Osteocyte (in vitro differentiated cells): ENCODE measurements at places on chromosomes 2 and 18.

DNA sequence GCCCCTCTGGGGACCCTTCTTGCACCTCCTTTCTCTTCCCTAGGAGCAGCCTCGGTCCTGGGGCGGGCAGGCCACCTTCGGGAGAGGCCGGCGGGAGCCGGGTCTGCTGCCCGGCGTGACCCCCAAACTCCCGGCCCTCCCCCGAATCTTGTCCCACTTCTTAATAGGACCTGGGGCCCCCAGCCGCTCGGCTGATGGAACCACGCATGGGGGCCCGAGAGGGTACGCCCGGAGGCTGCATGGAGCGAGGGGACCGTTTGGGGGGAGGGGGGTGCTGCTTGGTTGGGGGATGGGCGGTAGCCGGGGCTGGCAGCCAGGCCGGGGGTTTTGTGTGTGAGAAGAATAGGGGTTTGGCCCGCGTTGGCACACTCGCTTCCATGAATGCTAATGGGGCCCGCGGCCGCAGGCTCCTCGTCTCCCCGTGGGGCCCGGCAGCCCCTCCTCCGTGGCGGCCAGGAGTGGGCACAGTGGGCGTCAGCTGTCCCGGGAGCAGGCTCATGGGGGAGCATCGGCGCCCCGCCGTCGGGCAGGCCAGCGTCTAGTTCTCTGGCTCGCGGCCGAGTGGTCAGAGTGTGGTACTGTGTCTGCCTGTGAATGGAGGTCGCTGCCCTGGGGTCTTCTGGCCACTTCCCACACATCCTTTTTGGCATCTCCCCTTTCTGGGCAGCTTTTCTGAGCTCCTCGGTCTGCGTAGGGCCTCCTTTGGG is 1.0 kb downstream of the GAREM2 start:
- no peaks in the 10 kb centered on the region for H3K36me3 ChIP-seq
- peaks cover 10% of the 10 kb centered on the region for H3K4me1 ChIP-seq
- H3K27ac ChIP-seq, result no peak overlapping the region
- no peak for DNase-seq
- peak overlapping the region; percentile 60 for H3K4me3 ChIP-seq

- no peaks in the 10 kb centered on the region for H3K4me1 ChIP-seq
- no peak overlapping the region for H3K27ac ChIP-seq
- no peaks in the 10 kb centered on the region for H3K27me3 ChIP-seq
- no peaks in the 10 kb centered on the region for H3K36me3 ChIP-seq
- DNase-seq, result no peak
Measured at GRCh38 chr2:34161549-34161948, 562.5 kb upstream of the FAM98A start.

GRCh38 chr2:230972046-230972445 is 23.9 kb upstream of the SPATA3 start:
- DNase-seq, result no peak
- H3K27ac ChIP-seq, result no peak overlapping the region
- peaks cover 8% of the 10 kb centered on the region for H3K27me3 ChIP-seq

- no peak for DNase-seq
- no peak overlapping the region for H3K27ac ChIP-seq
- no peaks in the 10 kb centered on the region for H3K4me1 ChIP-seq
- H3K36me3 ChIP-seq, result no peaks in the 10 kb centered on the region
- no peak overlapping the region for H3K4me3 ChIP-seq
- H3K27me3 ChIP-seq, result peaks cover 3% of the 10 kb centered on the region
Measured at GRCh38 chr2:95300450-95300849, 3.3 kb downstream of the KCNIP3 start.

DNA sequence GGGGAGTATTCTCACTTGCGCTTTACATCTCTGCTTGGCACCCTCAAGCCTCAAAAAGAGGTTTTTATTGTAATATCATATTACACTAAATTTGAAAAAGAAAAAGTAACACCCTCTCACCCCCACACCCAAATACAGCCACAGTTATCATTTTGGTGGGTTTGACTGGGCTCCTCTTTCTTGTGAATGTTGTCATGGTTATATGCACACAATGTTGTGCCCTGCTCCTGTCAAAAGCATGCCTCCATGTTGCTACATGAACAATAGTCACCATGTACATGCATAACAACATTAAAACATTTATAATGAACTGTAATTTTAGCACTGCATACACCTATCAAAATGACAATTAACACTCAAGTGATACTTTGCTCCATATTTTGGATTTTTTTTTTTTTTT is 100.2 kb downstream of the BCL2L11 start:
- no peak for DNase-seq
- peaks cover 16% of the 10 kb centered on the region for H3K4me1 ChIP-seq
- H3K4me3 ChIP-seq, result no peak overlapping the region
- H3K27me3 ChIP-seq, result no peaks in the 10 kb centered on the region
- no peak overlapping the region for H3K27ac ChIP-seq

DNA sequence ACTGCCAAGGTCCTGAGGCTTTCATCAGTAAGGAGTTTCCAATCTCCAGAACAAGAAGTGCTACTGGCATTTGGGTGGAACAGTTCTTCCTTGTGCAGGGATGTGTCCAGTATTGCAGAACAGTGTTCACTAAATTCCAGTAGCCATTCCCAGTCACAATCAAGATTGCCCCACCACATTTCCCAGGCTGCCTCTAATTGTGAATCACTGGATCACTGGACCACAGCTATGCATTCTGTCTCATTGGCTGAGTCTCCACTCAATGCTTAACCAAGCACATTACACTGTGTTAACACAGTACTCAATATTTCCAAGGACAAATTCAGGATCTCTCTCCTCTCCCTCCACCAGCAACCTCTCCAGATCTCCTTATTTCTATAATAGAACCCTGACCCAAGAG is 160.2 kb upstream of the CCDC150 start:
- peak overlapping the region; percentile 72 for H3K27ac ChIP-seq
- no peak overlapping the region for H3K4me3 ChIP-seq
- H3K27me3 ChIP-seq, result no peaks in the 10 kb centered on the region
- no peak for DNase-seq
- H3K4me1 ChIP-seq, result peaks cover 61% of the 10 kb centered on the region

DNA sequence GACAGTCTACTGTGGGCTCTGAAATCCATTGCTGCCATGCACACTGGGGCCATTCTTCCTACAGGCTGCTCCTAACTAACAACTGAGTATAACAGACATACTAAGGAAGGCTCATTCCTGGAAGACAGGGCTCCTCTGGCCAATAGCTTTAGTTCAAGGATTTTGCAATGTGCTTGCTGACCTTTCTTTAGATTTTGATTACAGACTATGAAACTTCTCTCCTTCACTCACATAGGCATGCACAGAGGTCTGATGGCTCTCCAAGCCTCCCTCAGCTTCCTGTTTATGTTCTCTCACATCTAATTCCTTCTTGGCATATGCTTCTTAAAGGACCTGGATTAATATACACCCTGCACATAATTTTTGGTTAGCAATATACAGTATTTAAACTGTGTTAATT is 34.4 kb upstream of the ROCK1 start:
- DNase-seq, result no peak
- H3K27ac ChIP-seq, result no peak overlapping the region
- H3K4me1 ChIP-seq, result peaks cover 2% of the 10 kb centered on the region
- H3K27me3 ChIP-seq, result peaks cover 8% of the 10 kb centered on the region

DNA sequence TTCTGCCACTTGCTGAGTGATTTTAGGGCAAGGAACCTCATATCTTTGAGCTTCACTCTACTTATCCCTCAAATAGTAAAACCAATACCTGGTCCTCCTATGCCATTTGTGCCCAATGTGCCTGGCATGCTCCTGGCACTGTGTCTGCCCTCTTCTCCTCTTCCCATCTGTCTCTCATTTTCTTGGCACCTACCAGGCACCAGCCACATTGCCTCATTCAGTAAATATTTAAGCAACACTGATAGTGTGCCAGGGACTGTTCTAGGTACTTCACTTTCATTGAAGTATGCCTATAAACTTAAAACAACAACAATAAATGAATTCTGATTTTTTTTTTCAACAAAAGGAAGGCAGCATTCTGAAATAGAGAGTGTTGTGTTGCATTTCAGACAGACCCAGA is 15.1 kb upstream of the BOD1L2 start:
- H3K4me3 ChIP-seq, result no peak overlapping the region
- DNase-seq, result no peak
- no peaks in the 10 kb centered on the region for H3K36me3 ChIP-seq
- H3K4me1 ChIP-seq, result no peaks in the 10 kb centered on the region

GRCh38 chr2:176501617-176502016 is 232.4 kb downstream of the MTX2 start:
- peaks cover 9% of the 10 kb centered on the region for H3K27me3 ChIP-seq
- no peak overlapping the region for H3K27ac ChIP-seq
- no peaks in the 10 kb centered on the region for H3K4me1 ChIP-seq

DNA sequence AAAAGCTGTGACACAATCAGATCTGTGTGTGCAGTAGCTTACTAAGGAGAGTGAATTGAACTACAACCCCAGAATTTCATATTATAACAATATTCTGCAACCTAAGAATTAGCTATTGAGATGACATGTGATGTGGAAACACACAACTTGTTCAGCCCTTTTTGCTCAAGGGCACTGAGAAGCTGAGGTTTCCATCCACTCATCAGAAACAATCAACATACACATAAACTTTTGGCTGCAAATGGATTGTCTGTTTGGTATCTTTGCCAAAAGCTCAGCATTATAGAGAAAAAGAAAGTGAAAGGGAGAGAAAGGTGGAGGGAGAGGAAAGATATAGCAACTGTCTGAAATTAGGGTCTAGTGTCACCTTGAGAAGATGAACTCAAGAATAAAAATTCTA is 117.2 kb upstream of the KLF7 start:
- H3K27ac ChIP-seq, result peak overlapping the region; percentile 8
- no peak for DNase-seq
- no peak overlapping the region for H3K4me3 ChIP-seq
- H3K27me3 ChIP-seq, result no peaks in the 10 kb centered on the region

DNA sequence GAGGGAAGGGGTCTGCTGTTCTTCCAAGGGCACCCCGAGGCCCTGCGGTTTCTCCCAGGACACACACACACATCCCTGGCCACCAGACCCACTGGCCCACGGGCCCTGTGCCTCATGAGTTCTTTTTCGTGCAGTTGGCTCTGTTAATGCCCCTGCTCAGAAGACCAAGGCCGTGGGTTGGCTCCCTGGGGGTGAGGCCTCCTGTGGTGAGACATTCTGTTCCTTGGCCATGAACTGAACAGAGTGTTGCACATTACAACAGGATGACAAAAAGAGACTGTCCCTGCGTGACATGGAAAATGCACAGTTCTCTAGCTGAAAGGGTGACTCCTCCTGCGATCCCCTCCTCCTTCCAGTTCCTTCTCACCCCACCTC is 30.7 kb downstream of the SH2D6 start:
- DNase-seq, result no peak
- peaks cover 28% of the 10 kb centered on the region for H3K4me1 ChIP-seq
- H3K27ac ChIP-seq, result no peak overlapping the region
- H3K4me3 ChIP-seq, result no peak overlapping the region
- H3K27me3 ChIP-seq, result no peaks in the 10 kb centered on the region
- H3K36me3 ChIP-seq, result no peaks in the 10 kb centered on the region

GRCh38 chr2:73986085-73986681 is 1.5 kb downstream of the TET3 start:
- H3K36me3 ChIP-seq, result peaks cover 28% of the 10 kb centered on the region
- peak overlapping the region; percentile 75 for H3K4me3 ChIP-seq
- DNase-seq, result no peak
- peaks cover 51% of the 10 kb centered on the region for H3K4me1 ChIP-seq
- peaks cover 3% of the 10 kb centered on the region for H3K27me3 ChIP-seq

GRCh38 chr2:204315236-204315662 is 230.0 kb upstream of the PARD3B start:
- peaks cover 5% of the 10 kb centered on the region for H3K4me1 ChIP-seq
- H3K4me3 ChIP-seq, result no peak overlapping the region
- no peaks in the 10 kb centered on the region for H3K27me3 ChIP-seq

- H3K27ac ChIP-seq, result no peak overlapping the region
- H3K36me3 ChIP-seq, result peaks cover 38% of the 10 kb centered on the region
- H3K4me3 ChIP-seq, result no peak overlapping the region
- no peaks in the 10 kb centered on the region for H3K27me3 ChIP-seq
Measured at GRCh38 chr2:231361701-231362554, 33.6 kb upstream of the B3GNT7 start.

GRCh38 chr2:151380580-151381235 is 23.3 kb downstream of the TNFAIP6 start:
- DNase-seq, result no peak
- no peaks in the 10 kb centered on the region for H3K27me3 ChIP-seq
- H3K36me3 ChIP-seq, result no peaks in the 10 kb centered on the region
- no peak overlapping the region for H3K4me3 ChIP-seq
- peaks cover 6% of the 10 kb centered on the region for H3K4me1 ChIP-seq
- no peak overlapping the region for H3K27ac ChIP-seq

DNA sequence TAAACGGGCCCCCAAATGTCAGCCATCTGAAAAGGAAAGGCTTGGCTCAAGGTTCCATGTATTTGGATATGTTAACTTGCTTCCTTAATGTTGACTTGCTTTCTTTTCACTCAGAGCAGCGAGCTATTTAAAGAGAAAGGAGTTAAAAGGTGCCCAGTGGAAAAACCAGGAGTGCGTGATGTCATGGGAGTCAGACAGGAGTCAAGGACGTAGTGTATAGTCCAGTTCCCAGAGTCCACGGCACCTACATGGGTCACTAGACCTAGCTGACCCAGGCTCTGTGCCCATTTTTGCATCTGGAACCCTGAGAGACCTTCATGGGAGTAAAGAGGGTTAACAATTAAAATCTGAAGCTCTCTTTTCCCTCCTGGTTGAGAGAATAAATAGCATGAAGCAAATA is 19.8 kb downstream of the SLC3A1 start:
- no peaks in the 10 kb centered on the region for H3K27me3 ChIP-seq
- H3K4me1 ChIP-seq, result peaks cover 40% of the 10 kb centered on the region
- DNase-seq, result no peak
- H3K27ac ChIP-seq, result no peak overlapping the region

- no peak overlapping the region for H3K4me3 ChIP-seq
- peaks cover 15% of the 10 kb centered on the region for H3K4me1 ChIP-seq
- no peak for DNase-seq
Measured at GRCh38 chr2:118841450-118841827, 6.0 kb downstream of the EN1 start.

GRCh38 chr2:230619491-230619890 is 93.2 kb upstream of the CAB39 start:
- no peak overlapping the region for H3K27ac ChIP-seq
- DNase-seq, result peak; percentile 72
- peaks cover 16% of the 10 kb centered on the region for H3K4me1 ChIP-seq
- no peak overlapping the region for H3K4me3 ChIP-seq
- H3K27me3 ChIP-seq, result peaks cover 7% of the 10 kb centered on the region
